SK-MEL-5 (cell line): ENCODE measurements at places on chromosomes 7 and 10. TPM values are rescaled to one million over a fixed set of nuclear protein-coding genes. Genes with fewer than 3 reads are reported as not detected.

IFIT1B gene
- not detected in 2 replicates for total RNA-seq

WAPL gene
- 24.5 and 29.6 TPM in 2 replicates for total RNA-seq

CCDC7 gene
- 3.3 and 3.8 TPM in 2 replicates for total RNA-seq

PNLIP gene
- total RNA-seq = not detected in 2 replicates

CPVL gene
- total RNA-seq = 471 and 497 TPM in 2 replicates

DNMBP gene
- total RNA-seq = 5.3 and 6.2 TPM in 2 replicates

TFEC gene
- not detected in 2 replicates for total RNA-seq

ITGA8 gene
- not detected in 2 replicates for total RNA-seq

FKBP14 gene
- 42.9 and 43.3 TPM in 2 replicates for total RNA-seq

SORCS3 gene
- total RNA-seq = 0.03 and 0.05 TPM in 2 replicates

PDE6C gene
- total RNA-seq = not detected in 2 replicates

- no peak for DNase-seq
Measured at GRCh38 chr10:11712744-11713143, 29.4 kb upstream of the ECHDC3 start.

DNA sequence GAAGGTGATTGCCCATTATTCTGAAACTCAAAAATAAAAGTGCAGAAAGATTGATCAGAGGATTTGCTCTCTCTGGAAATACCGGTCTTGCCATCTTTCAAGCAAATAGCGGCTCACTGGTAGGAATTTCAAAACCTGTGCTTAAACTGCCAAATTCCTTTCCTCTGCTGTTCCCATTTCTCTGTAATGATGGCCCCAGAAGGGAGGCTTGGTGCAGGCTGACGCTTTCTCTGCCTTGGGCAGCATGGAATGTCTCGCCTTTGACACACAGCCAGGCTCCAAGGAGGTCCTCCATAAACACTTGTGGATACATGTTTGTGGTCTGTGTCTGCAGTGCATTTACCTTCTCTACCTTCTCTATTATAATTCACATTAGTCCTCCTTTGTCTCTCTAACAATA lies 146.8 kb downstream of the HIBADH start:
- no peak for DNase-seq

GRCh38 chr7:47405921-47406800 lies 175.8 kb downstream of the TNS3 start:
- peak; percentile 56 for DNase-seq

- peak; percentile 38 for DNase-seq
Measured at GRCh38 chr10:63699785-63700613, 178.8 kb downstream of the REEP3 start.

GRCh38 chr7:18177815-18178660 lies 150.4 kb upstream of the PRPS1L1 start:
- peak; percentile 33 for DNase-seq

DNA sequence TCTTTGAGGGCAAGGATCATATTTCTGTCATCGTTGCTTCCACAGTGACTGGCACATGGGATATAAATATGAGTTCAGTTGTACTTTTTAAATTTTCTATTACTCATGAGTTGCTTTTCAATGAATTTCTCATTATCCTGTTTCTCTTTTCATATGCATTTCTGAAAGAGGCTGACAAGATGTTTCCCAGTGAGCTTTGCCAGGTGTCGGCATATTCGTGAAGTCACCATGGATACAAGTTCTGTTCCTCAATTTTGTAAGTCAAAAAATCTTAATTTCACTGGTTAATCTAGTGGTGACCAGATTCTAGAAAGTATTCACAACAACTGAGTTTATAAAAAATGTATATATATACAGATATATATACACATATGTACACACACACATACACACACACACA lies 55.7 kb upstream of the GNAI1 start:
- DNase-seq = no peak

- no peak for DNase-seq
Measured at GRCh38 chr10:33363106-33363505, 28.6 kb upstream of the NRP1 start.

DNA sequence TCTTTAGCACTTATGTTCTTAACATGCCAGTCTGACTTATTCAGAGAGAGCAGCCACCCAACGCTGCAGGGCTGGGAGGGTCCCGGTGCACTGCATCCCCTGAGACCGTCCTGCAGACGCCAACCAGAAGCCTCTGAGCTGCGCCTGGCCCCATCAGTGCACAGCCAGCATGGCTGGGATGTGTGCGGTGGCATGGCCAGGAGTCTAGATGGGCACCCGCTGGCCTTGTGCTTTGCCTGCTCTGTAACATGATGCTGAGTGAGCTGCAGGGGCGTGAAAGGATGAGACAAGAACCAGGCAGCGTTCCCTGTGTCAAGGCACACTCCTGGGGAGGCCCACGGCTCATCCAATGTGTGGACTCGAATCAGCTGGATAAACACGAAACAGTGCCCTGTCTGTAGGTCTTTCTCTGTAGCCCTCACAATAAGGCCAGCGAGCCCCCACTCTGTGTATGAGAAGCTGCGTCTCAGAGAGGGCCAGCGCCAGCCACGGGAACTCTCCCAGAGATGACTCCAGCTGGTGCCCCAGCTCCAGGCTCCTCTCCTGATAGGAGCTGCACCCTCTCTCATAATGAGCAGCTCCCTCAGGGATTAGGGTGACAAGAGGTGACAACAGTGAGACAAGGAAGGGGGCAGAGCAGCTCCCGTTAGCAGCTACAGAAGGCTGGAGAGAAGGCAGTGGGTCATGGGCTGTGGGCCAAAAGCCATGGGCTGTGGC lies 96.8 kb downstream of the TNS3 start:
- DNase-seq = no peak

DNA sequence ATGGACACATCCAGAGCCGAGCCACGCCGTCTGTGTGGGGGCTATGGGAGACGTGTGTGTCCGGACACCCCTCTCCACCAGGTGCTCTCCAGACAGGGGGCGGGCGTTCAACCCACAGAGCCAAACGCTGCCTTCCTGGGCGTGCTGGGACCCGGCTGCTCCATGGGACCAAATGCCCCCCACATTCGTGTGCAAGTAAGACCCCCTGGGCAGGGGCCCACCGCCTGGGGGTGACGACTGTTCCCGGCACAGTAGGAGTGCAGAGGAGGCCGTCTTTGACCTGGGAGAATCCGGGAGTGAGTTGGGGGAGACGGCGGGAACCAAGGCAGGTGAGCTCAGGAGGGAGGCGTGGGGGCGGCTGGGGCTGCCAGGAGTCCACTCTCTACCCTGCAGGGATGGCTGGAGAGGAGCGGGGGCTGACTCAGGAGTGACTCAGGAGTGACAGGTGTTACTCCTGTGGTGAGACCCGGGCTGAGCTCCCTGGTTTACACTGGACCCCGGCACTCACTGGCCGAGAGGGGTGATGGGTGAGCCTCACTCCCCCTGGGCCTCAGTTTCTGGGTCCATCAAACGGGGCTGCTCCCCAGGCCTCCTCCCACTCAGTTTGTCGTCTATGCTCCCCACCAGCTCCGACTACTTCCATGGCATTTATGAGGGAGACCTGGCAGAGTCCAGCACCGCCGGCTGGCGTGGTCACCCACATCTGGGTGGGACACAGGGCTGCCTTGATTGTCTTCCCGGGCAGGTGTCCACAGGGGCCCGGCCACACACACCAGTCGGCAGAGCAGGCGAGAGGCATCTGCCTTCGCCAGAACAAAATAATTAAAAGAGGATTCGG lies 95.0 kb downstream of the MICALL2 start:
- DNase-seq = no peak

DNA sequence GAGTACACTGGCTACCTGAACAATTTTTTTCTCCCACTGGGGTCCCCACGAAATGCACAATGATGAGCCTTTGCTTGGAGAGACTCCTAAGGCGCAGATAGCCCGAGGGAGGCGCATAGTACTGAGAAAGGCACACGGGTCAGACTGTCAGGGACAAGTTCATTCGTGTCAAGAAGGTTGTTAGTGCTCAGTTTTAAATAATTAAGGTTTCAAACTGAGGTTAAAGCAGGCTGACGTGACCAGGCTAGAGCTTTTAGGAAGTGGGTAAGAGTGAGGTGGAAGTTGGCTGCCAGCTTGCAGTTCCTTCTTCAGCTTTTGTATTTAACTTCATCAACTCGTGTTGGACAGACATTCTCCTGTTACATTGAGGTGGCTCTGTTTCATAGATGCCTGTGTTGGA lies 31.6 kb downstream of the RBM33 start:
- DNase-seq = no peak

- no peak for DNase-seq
Measured at GRCh38 chr10:48251525-48252353, 22.8 kb downstream of the FRMPD2 start.

DNA sequence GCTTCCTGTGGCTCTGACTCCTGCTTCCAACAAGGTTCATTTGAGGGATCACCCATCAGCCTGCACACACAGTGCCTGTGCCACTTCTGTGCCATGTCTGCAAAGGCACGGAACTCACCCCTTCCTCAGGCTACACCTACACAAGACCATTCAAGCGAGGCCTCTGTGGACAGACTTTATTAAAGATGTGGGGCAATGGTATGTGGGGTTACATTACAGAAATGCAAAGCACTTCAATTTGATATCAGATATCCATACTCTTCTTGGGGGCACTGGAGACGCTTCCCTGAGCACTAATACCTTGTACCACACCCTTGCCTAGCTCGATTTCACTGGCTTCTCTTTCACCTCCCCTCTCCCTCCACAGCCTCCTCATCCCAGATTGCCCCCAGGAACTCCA lies 84.4 kb upstream of the FGL2 start:
- no peak for DNase-seq

DNA sequence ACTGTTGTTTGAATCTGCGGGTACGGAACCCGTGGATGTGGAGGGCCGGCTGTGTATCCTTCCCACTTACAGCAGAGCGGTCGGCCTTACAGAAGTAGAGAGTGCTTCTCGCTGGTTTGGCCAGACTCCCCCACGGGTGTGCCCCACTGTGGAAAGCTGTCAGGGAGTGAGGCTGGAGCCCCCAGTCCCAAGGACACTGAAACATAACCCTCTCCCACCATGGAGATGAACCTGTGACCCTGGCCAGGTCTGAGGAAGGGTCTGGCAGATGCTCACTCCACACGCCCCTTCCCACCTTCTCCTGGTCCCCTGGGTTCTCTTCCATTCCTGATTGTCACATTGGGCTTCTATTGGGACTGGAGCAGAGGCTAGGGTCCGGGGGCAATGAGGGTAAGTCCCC lies 39.6 kb downstream of the TSPAN15 start:
- no peak for DNase-seq

- no peak for DNase-seq
Measured at GRCh38 chr7:151601521-151602305, 82.0 kb upstream of the RHEB start.

- peak; percentile 47 for DNase-seq
Measured at GRCh38 chr7:49166441-49166840, 242.1 kb downstream of the CDC14C start.

DNA sequence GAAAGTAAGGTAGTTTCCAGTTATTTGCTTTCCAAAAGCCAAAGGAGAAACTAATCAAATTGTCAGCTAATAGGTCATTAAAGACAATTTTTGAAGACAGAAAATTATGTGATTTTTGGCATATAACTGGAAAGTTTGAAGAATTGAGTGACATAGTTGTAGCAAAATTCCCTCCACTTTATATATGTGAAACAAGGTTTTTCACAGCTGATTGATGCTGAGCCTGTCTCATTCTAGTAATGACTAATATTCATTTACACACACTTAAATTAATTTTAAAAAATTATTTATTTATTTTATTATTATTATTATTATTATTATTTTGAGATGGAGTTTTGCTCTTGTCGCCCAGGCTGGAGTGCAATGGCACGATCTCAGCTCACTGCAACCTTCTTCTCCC lies 16.3 kb upstream of the SIRT1 start:
- DNase-seq = no peak

GRCh38 chr10:101687071-101687658 lies 7.8 kb downstream of the FBXW4 start:
- DNase-seq = no peak

DNA sequence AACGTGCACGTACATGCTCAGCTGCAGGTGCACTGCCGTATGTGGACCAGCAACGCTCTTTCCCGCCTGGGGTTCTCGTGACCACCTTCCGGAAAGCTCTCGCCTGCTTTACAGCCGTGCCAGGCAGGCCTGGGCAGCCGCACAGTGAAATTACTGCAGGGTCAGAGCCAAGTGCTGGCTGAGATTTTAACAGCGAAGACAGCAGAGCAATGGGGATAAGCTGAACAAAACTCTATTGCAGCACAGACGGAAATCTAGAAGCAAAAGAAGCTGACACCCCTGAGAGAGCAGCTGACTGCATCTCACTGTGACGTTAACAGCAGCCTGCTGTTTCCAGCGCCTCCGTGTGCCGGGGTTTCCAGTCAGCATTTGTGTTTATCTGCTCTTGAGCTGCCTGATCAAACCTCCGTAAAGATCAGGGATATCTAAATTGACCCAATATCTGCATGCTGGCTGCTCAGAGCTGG lies 179.0 kb downstream of the DIP2C start:
- no peak for DNase-seq

GRCh38 chr7:52254396-52255010 lies 780.9 kb upstream of the POM121L12 start:
- no peak for DNase-seq

- no peak for DNase-seq
Measured at GRCh38 chr7:98810153-98810802, 59.5 kb downstream of the TMEM130 start.

GRCh38 chr10:66811211-66811610 lies 114.6 kb upstream of the LRRTM3 start:
- DNase-seq = no peak

DNA sequence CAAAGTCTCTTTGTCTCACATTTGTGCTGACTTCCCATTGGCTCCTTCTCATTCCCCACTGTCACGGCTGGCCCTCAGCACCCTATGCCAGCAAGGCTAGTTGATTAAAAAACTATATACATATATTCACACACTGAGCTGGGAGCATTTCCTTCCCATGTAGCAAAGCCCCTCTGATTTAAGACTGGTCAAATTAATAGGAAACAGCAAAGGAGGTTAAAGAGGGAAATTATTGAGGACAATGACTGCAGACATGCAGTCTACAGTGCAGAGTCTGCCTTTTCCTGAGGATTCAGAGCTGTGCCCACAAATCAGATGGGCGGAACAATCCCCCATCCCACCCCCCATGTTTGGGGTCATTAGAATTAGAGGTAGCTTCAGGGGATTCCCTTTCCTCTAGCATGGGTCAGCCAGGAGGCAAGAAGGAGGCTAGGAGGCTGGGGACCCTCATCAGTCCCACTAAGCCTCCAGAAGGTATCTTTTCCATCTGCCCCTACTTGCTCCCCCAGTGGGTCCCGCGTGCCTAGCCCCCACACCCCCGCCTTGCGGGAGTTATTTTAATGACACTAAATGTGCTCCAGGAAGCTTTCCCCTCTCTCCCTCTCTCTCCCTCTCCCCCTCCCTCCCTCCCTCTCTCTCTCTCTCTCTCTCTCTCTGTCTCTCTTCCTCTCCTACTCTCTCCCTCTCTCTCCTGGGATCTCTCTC lies 9.8 kb upstream of the DLX6 start:
- no peak for DNase-seq

GRCh38 chr7:45713669-45714520 lies 139.7 kb downstream of the ADCY1 start:
- DNase-seq = no peak
